ENCODE measurements at places on chromosomes 16 and 17.

DNA sequence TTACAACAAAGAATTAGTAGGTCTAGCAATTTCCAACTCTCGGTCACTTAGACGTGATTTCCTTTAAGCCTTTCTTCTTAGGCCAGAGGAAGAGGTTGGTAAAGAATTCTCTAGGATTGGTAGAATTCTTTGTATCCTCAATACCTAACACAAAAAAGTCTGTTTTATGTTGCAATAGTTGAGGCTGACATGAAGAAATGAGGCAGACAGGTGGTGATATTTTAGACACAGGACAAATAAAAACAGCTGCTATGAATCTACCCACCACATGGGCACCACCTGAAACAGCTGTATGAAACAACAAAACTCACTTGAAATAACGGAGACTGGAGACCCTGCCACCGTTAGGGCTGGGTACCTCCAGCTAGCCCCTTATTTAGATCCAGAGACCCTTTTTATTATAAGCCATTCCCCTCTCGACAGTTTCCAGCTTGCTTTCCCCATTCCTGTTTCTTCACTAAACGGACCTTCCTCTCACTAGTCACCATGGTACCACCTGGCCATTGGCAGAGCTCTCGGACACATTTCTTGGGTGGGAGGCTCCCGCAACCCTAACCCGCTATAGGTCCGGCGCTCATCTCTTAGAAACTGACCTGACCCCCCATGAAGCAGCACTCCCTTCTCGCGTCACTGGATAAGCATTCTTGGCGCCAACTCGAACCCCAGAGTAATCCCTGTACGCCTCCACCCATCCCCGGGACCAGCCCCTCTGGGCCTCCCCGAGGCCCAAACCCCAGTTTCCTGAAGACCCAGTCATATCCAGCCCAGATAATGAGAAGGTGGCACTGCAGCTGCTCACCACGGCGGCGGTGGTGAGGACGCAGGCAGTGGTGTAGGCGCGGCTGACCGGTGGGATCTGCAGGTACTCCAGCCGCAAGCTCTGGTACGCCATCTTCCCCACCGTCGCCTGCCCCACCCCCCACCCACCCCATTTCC lies at the start of gene DERL2:
Gene DERL2 (minus strand): TSS at position 909 of the 936 bp plus-strand sequence. CDS start 17 bp downstream, at position 892.
- DNase-seq: no peak

DNA sequence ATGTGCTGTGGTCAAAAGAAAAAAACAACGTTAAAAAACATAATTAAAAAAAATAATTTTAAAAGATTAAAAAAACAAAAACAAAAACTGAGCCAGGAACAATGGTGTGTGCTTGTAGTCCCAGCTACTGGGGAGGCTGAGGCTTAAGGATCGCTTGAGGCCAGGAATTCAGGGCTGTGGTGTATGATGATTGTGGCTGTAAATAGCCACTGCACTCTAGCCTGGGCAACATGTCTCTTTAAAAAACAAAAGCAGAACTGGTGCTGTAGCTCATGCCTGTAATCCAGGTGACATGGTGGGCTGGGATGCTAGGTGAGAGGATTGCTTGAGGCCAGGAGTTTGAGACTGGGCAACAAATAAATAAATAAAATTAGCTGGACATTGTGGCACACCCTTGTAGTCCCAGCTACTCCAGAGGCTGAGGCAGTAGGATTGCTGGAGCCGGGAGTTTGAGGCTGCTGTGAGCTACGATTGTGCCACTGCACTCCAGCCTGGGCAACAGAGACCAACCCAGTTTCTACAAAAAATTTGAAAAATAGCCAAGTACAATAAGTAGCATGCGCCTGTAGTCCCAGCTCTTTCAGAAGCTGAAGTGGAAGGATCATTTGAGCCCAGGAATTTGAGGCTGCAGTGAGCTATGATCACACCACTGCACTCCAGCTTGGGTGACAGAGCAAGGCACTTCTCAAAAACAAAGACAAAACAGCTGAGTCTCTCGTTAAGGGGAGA lies 43.6 kb downstream of the NFATC3 start:
- peak; percentile 62 for DNase-seq

DNA sequence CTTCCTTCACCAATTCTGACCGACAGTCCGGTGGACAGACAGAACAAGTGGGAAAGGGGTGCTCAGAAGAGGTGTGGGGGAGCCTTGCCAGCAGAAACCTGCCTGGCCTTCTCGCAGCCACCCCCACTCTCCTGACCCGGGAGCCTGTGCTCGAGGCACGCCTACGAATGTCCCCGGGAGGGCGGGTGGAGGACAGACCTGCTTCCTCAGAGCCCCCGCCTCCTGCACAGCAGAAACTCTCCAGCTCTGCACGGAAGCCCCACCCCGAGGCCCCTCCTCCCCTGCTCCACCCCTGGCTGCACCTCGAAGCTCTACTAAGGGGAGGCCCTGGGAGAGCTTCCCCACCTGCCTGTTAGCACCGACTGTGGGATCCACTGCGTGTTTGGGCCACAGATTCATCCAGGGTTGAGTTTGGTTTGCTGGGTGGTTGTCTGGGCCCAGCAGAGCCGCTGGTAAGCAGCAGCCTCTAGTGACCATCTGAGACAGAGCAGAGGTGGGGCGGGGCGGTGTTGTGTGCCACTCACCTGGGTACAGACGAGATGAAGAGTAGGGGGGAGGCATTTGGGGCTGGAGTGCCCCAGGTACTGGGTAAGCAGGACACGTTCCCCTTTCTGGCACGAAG lies 6.2 kb downstream of the TAF1C start:
- DNase-seq: no peak

DNA sequence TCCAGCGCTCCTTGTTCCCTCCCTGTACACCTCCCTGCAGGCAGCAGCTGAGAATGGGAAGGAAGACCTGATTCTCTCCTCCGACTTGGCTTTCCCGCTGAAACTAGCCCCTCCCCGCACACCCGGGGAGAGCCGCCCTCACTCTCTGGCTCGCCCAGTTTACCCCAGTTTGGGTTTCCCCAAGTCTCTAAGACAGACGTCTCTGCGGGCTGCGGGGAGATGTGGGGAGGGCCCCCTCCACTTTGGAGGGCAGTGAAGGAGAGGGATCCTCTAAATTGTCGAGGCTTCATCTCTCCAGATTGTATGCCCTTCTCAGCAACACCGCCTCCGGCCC lies 797 bp downstream of the GRB7 start:
- no peak for DNase-seq

DNA sequence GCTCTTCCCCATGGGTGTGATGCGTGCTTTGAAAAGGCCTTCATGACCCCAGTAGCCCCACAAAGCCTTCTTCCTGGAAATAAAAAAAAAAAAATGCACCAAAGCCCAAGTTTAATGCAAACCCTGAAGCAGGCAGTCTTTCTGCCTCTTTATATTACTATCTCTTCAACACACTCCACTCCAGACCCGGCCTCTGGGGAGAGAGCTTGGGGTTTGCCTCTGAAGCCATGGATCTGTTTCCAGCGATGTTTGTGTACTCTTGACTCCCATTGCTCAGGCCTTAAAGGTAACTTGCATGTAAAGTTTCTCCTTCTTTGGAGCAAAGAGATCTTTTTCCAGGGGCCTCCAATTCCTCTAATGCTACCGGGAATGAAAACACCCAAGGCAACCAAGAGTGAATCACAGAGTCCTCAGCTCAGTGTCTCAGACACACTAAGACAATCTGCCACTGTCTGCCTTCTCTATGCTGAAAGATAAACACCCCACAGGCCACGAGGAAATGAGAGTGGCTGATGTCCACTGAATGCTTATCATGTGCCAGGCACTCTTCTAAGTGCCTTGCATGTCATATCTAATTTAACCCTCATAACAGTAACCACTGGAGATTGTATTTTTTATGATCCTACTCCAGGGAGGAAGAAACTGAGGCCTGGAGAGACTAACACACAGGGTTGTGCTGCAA lies 56.4 kb upstream of the AKTIP start:
- DNase-seq: no peak

DNA sequence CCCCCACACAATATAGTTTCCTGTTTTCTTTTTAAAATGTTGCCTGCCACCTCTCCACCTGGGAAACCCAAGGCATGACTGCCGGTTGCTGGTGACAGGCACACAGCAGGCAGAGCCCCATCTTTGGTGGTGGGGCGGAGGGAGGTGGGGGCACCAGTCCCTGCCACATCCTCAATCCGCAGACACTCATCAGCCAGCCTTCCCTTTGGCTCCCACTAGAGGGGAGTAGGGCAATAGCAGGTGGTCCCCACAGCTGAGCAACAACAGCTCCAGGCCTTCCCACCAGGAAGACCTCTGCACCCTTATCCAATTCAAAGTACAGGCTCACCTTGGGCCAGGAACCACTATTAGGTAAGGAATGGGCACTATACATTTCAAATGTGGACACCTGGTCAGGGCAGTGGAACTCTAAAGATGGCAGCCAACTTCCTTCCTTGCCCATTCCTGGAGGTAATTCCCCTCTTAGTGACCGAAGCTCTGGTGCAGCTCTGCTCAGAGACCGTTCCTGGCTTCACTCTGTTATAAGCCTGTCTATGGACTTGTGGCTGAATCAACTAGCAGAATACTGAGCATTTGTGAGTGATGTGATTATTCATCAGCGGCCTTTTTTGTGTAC lies 13.9 kb downstream of the RECQL5 start:
- DNase-seq: peak; percentile 53

DNA sequence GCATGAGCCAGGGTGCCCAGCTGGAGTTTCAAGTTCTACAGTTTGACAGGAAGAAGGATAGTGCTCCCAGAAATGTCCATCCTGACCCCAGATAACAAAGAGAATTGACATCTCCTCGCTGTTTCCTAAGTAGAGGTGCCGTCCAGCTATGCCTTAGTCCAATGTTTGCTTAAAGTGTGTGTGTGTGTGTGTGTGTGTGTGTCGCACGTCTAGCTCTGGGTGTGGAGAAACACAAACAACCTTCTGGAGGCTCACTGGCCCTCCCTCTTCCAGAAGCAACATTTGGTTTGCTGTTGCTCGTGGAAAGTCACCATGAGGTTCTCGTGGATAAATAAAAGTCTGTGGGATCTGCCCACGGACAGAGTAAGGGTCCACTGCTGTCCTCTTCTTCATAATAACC lies 22.1 kb downstream of the EMP2 start:
- DNase-seq: no peak

DNA sequence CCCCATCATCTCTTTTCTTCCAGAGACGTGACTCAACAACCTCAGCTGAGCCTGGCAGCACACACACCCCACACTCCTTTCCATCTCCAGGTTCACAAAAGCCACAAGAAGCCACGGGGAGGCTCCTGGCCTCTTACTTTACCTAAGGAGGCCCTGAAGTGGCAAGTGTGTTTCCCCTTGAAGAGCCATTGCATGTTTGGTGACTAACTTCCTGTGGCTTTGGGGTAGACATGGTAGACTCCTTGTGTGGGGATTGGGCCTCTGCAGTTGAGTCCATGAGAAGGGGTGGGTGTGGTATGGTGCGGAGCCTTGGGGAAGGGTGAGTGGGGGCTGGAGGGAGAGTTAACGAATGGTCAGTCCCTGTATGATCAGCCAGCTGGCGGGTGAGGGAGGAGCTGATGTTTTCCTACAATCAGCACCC lies 24.2 kb downstream of the SAP30BP start:
- peak; percentile 34 for DNase-seq

DNA sequence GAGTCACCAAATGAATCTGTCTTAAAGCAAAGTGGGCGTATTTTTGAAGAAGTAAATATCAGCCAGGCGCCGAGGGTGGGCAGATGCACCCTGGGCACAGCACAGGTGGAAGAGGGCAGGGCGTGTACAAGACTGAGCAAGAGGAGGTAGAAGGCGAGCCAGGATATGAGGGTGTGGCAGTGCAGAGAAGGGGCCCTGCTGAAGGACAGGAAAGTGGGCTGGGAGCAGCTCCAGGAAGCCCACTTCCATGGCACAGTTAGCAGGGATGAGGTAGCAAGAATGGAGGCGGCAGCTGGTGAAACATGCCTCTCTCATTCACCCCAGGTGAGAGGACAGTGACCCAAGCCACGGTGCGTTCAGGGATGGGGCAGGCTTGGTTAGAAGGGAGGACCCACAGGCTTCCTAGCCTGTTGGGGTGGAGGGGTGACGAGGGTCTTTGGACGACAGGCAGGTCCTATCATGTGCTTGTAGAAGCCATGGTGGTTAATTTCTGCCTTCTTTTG lies 149.3 kb downstream of the CLEC16A start:
- DNase-seq: no peak

DNA sequence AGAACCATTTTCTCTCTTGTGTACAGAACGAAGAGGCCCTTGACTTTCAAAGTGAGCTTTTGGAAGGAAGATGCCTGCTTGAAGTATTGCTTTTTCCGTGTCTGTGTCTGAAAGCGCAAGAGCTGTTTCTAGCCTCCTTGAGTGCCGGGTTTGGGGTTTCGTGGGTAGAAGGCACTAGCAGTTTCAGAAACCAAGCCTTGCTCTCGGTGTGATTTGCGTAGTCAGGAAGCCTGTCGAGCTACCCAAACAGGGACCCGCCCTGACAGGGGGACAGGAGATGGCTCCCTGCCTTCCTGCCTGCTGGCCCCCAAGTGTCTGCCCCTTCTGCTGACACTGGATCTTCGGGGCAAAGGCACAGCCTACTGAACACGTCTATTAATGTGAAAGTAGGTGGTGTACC lies 322.0 kb downstream of the MAF start:
- no peak for DNase-seq

- no peak for DNase-seq
These were observed 536.3 kb upstream of the EEF2KMT start for GRCh38 chr16:5633845-5634440.

DNA sequence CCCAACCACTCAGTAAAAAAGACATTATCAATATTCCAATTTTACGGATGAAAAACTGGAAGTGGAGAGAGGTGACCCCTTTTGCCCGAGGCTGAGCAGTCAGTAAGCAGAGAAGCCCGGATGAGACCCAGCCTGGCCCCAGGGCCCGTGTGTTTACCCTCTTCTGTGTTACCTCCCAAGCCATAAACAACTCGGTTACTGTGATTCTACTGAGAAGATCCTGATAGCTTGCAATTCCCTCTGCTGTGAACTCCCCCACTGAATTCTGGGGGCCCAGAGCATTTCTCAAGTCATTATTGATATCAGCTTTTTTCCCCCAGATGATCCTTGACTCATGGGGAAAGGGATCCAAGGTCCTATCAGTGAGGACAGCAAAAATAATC lies 482.6 kb upstream of the ERCC4 start:
- no peak for DNase-seq

DNA sequence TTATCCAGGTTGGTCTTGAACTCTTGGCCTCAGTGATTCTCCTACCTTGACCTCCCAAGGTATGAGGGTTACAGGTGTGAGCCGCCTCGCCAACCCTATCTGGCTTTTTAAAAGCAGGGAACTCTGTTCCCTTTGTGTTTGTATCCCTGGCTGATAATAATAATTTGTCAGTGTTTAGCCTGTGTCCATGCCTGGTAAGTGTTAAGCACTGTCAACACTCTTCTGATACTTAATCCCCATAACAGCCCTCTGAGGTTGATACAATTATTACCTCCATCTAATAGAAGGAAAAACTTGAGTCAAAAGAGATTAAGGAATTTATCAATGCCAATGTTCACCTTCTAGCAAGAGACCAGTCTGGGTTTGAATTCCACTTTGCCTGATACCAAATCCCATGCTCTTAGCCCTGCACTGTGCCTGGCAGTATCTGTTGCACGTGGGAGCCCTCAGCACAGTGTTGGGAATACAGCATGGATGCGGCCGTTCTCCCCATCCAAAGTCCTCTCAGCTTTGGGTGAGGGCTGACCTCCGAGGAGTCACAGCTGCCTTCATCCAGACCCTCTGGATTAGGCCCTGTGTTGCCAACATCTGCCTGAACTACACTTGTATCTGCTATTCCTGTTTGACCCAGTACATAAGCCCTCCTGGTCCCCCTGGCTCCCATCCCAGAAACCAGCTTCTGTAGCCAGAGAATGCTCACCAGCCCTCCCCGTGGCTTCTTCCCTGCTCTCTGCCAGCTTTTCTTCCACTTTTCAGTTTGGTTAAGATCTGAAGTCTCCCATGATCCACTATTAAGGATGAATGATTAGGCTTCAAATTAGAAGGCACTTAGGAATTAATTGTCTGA lies 335.6 kb upstream of the ASIC2 start:
- no peak for DNase-seq

All from fibroblast of skin of scalp (primary cell).